Activated naive CD4-positive, alpha-beta T cell treated with anti-CD3 and anti-CD28 coated beads for 36 hours (primary cell): ENCODE measurements at places on chromosomes 1 and 21.

DNA sequence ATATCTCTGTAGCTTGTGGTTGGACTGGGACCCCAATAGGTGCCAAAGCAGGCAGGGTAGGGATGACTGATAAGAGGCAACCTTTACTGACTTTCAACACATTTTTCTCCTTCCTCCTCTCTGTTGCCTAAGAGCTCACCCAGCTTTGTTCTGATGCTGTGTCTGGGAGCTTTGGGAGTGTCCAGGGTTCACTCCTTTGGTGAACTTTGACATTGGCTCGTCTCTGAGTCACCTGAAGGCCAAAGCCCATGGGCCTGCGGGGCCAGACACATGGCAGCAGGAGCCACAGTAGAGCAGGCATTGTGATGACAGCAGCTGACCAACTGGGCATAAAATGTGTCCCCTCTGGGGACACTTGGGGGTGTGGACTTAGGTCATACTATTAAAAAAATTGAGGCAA, 99.5 kb upstream of the ZNF644 start:
- DNase-seq = no peak

GRCh38 chr1:102174259-102174863, 177.6 kb upstream of the OLFM3 start:
- DNase-seq = peak; percentile 11

DNA sequence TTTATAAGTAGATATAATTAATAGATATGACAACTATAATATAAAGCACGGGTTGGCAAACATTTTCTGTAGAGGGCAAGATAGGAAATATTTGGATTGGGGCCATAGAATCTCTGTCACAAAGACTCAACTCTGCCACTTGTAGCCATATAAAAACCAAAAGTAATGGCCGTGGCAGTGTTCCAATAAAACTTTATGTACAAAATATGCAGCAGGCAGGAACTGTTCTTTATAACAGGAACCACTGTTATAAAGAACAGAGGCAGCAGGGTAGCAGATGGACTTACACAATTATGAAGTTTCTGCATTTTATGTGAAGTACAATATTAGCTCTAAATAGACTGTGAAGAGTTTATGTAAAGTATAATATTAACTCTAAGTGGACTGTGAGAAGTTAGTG, 16.9 kb upstream of the QSOX1 start:
- DNase-seq = no peak

GRCh38 chr1:62209931-62210595, 15.4 kb downstream of the L1TD1 start:
- DNase-seq = peak; percentile 8

DNA sequence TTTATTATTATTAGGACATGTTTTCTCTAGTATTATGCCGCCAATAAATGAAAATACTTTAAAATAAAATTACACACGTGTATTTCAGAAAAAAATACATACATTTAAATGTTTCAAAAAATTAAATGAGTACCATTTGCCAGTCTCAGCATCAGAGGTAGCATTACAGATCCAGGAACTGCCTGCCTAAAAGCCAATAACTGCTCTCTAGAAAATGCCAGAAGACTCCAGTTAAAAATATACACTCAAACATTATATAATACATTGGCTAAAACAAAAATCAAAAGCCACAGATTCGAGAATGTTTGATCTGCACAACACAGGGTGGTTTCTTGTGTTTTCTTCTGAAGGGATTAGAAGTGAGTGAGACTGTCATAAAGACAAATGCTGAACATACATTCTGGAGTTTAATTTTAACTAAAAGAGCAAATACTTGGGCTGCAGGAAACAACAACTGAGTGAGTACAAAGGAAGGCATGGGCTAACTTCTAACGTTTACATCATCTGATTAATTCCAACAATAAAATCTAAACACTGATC, 105.5 kb downstream of the RERE start:
- no peak for DNase-seq

DNA sequence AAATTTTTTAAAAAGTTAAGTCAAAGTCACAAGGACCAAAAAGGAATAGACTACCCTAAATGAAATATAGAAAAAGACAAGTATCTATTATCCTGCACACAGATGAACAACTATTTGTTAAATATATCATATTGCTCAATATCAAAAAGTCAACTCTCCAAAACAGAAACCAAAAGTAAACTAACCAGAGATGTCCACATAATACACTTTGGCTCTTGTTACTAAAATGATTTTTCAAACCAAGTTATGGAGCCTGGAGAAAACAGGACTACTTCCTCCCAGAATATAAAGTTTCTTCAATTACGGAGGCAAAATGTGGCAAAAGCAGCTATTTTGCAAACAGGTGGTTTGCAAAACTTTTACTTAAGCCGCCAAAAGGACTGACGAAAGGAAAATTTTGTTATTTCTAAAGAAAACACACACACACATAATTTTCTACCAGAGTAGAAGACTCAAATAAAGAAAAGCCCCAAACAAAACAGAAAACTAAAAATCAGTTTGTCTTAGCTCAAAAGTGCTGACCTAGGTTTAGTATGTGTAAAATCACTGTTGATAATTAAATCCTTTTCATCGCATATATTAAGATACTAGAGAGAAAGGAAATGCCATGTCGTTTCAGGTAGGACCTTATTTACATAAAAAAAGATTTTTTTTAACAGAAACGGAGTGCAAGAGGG, 1.1 kb downstream of the DPYD start:
- no peak for DNase-seq

- no peak for DNase-seq
Observed at GRCh38 chr1:108557296-108557695, 2.6 kb upstream of the EEIG2 start.

DNA sequence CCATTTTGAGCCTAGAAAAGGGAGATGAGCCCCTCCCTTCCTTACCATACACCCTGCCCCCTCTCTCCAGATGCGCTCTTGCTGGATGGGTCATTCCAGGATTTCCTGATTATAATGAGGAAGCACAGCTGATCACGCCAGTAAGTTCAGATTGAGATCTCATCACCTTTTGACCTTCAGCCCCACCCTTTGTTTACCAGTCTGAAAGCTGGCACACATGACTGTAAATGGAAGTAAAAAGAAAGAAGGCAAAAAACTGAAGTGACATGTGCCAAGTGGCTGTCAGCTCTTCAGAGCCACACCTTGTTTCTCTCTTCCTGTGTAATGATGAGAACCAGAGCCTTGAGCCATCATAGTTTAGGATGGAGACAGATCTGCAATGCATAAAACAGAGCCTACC, 27.9 kb downstream of the S1PR1 start:
- peak; percentile 47 for DNase-seq

GRCh38 chr21:14070049-14070893, 140.5 kb downstream of the LIPI start:
- DNase-seq = no peak

DNA sequence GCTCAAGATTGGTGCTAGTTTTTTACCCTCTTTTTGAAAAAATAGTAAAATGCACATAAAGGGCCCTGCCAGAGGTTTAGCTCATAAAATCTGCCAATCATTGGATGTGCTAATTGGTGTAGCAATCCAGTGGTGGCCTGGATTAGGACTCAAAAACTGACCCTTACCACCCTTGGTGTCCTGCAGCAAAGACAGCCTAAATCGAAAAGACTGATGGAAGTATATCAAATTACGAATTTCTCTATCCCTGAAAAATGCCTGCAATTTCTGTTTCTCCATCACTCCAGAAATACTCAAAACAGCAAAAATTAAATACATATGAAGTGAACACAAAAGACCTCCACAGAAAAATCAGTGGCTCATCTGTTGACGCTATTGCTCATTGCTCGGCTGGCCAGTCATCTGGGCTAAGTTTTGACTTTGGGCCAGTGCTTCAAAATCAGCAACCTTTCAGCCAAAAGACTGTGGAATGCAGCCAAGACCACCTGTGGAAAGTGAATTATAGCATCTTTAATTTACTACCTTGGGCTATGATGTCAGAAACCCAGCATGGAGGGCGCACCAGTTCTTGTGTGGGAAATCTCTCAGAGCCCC, 30.0 kb downstream of the WLS start:
- DNase-seq = no peak

DNA sequence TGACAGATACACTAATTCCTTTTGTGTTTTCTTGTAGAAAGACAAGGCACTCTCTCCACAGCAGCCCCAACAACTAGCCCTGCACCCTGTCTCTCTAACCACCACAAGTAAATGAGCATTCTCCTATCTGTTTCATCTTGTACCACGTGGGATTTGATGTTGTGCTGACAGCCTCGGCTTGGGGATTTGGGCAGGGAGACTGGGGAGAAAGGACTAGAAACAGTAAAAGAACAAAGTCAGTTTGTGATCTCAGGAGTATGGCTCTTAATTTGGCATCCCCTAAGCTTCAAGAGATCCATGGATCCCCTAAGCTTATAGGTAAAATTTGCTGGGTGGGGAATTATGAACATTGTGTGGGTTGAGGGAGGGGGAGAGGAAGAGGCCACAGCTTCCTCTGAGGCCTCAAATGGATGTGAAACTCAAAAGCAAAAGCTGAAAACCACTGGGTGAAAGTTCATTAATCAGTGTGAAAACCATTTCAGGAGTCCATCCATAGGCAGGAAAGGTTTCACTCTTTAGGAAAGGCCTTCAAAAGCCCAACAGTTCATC, 3.1 kb downstream of the C1orf162 start:
- DNase-seq = peak; percentile 50

- no peak for DNase-seq
Observed at GRCh38 chr1:159889202-159889601, 10.8 kb downstream of the CFAP45 start.

DNA sequence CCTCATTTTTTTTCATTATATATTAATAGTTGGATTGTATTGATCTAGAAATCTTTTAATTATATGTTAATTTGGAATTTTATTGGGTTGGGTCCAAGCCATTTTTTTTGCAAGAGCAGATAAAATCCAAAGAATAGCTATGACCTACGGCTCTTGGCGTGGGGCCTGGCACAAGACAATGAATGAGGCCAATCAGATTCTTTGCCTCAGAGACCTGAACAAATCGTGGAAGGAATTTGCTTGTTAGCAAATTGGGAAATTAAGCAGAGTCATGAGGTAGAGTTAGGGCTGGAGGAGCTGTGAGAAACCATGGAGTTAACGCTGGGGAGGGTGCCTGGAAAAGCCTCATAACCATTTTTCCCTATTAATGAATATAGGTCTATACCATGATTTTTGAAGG, 40.1 kb downstream of the CAMSAP2 start:
- no peak for DNase-seq

- DNase-seq = no peak
Observed at GRCh38 chr1:242806324-242806723, 281.8 kb upstream of the PLD5 start.

DNA sequence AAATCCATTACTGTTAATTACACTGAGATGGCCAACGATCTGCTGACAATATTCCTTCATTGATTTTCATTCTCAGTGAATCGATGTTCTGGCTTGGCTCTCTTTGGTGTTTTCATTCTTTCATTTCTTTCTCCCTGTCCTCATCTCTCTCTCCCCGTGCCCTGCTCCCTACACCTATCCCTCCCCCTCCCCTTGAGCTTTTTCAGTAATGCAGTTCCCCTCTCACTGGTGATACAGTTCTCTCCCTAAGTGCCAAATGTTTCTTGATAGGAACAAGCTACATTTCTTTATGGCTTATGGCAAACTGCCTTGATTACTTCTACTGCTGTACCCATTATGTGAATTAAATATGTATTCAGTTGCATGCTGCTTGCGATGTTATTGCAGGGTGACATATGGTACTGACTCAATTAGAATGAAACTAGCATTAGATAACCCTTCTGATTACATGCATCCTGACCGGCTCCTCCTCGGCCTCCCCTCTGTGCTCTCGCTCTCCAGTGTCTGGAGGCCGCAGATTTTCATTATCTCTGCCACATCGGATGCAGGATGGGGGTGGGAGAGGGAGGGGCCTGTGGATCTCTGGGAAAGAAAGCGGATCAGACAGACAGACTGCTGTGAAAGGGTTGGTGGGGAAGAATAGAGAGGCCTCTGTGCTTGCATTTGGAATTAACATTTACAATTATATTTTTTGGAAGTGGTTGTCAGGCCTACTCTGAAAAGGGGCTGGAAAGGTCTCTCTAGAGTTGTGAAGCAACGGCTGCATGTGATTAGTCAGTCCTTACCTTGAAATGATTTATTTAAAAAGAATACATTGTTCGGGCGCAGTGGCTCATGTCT, 130.9 kb downstream of the PBX1 start:
- no peak for DNase-seq
